H7 (cell line): ENCODE measurements at places on chromosomes 11 and 22. TPM values are rescaled to one million over a fixed set of nuclear protein-coding genes. Genes with fewer than 3 reads are reported as not detected.

Gene ZP1
- total RNA-seq: not detected in 2 replicates

Gene CD81
- 157 and 165 TPM in 2 replicates for total RNA-seq

Gene NRGN
- 0.80 and 0.85 TPM in 2 replicates for total RNA-seq

Gene MPZL3
- 0.42 and 0.63 TPM in 2 replicates for total RNA-seq

Gene SMC1B
- total RNA-seq: 0.07 TPM in 1 of 2 replicates, not detected in the other

Gene ROBO4
- total RNA-seq: not detected in 2 replicates

Gene TRIM51G
- not detected in 2 replicates for total RNA-seq

Gene MCAM
- total RNA-seq: 45.5 and 59.3 TPM in 2 replicates

Gene SC5D
- 108 and 151 TPM in 2 replicates for total RNA-seq

- no peak for DNase-seq
Observed at GRCh38 chr22:21975854-21976345, 6.7 kb downstream of the TOP3B start.

DNA sequence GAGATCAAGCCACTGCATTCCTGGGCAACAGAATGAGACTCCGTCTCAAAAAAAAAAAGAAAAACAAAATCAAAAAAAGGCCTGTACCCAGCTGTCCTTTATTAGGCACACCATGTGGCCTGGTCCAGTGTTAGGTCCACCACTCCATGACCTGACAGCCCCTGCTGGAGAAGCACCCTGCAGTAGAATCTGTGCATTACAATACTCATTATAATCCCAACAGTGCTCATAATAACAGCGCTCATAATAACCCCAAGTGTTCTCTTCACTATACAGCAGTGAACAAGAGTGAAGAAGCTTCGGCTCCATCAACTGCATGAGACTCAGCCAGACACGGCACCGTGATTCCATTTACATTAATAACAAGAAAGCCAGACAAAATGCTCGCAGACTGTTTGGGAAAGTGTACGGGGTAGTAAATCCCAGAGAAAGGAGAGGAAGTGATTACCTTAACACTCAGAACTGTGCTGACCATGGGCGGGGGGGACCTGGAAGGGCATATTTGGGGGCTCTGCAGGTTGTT is 8.9 kb upstream of the EHD1 start:
- no peak for DNase-seq

DNA sequence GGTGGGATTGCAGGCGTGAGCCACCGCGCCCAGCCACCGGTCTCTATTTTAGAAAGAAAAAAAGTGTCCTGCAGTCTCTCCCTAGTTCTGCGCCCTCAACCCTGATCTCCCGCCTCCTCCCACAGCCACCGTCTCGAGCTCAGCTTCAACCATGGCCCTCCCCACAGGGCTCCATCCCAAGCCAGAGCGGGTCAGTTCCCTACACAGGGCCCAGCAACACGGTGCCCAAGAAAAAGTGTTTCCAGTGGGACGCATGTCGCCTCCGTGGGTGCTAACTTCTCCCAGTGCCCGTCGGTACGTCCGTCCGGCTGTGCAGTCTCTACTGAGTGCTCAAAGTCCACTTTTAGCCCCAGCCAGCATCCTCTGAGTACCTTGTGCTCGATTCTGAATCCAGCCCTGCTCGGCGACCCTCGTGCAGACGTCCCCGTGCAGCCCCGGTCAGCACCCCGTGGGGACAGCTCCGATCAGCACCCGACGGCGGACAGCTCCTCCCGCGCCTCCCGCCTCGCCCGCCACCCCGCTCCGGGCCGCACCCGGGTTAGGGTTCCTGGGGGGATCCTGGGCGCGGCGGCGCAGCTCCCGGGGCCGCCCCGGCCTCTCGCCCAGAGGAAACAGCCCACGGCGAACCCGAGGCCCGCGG is 657 bp upstream of the MAPK8IP2 start:
- peak; percentile 99 for DNase-seq

DNA sequence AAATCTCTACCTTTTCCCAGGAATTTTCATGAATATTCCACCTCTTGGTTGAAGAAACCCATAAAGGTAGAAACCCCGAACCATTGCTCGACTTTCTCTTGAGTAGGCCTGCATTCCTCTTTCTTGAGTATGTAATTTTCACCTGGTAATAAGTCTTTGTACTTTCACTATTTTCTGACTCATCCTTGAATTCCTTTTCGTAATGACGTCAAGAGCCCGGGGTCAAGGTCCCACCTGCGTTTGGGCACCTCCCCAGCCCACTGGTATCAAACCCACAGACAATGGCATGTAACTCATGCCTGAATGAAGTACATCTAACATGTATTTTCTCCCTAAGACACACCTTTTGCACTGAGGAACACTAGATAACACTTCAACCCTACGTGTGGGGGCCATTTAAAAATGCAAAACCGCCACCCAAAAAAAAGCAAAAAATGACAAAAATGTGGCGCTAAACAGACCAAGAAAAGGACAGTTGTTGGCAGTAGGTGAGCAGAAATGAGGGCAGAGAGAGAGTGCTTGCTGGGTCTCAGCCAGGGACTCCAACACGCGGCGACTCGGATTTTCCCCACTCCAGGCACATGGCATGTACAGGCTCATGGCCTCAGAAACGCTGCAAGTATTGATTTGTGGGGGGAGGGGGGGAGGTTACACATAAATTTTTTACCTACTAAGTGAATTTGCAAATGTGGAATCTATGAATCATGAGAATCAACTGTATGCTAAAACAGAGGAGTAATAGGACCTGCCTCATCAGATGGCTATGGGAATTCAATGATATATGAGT is 4.1 kb upstream of the C11orf24 start:
- no peak for DNase-seq

GRCh38 chr11:6635082-6635932 is 16.1 kb upstream of the TPP1 start:
- DNase-seq: no peak

- peak; percentile 19 for DNase-seq
Observed at GRCh38 chr11:58788355-58789023, 56.0 kb downstream of the GLYATL2 start.

DNA sequence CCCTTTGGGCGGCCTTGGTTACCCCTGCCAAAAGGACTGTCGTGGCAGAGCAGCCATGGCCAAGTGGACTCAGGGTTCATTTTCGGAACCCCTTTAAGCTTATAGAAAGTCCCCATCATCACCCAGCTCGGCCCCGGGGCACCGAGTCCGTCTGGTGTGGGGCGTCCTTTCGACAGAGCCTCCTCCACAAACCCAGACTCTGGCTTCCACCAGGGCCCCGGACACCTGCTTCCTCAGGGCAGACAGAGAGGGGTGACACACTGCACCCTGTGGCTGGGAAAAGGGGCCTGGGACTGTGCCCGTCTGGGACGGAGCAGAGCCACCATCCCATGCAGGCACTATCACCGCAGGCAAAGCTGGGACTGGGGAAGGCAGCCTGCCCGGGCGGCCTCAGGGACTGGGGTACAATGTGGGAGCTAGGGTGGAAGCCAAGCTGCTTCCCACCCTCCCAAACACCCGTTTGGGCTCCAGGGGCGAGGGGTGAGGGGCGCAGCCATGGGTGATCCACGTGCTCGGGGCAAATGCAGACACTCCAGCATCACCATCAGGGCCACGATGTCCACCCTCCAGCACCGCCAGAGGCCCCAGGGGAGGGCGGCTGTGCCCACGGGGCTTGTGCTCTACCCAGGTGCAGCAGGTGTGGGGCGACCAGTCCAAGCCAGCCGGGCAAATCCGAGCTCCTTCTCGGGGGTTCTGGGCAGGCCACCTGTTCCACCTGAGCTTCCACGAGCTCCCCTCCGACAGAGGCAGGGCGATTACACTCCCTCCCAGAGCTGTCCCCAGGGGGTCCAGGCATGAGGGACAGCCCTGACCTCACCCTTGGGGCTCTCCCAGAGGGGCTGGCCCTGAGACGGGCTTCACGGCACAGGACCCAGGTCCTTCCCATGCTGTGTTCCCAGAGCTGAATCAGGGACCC is 11.7 kb upstream of the MRPL23 start:
- DNase-seq: peak; percentile 58

- DNase-seq: peak; percentile 78
Observed at GRCh38 chr11:2088746-2089535, 50.2 kb downstream of the IGF2 start.

- DNase-seq: peak; percentile 48
Observed at GRCh38 chr11:34154059-34154875, 48.8 kb downstream of the NAT10 start.

DNA sequence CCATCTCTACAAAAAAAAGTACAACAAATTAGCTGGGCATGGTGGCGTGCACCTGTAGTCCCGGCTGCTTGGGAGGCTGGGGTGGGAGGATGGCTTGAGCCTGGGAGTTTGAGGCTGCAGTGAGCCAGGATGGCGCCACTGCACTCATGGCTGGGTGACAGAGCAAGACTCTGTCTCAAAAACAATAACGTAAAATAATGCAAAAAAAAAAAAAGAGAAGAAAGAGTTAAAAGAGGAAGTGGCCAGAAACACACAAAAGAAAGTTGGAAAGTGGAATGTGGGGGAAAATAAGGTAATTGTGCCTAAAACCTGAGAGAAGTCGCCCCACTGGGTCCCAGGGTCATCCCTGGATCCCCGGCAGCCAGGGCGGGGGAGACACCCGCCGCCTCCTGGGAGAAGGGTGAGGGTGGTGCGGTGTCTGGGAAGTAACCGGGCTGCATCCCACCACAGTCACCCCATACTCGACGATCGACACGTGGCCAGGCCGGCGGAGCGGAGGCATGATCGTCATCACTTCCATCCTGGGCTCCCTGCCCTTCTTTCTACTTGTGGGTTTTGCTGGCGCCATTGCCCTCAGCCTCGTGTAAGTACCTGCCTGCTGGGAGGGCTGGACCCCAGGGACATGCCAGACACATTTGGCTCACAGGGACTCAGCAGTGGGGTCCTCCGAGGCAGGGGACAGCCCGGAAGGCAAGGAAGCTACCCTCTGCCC is 8.1 kb downstream of the UPK3A start:
- DNase-seq: no peak

GRCh38 chr11:32213223-32213622 is 122.3 kb downstream of the RCN1 start:
- no peak for DNase-seq

GRCh38 chr11:126817096-126817495 is 183.5 kb downstream of the KIRREL3 start:
- DNase-seq: no peak

GRCh38 chr11:112922606-112923005 is 38.6 kb upstream of the NCAM1 start:
- DNase-seq: peak; percentile 9

DNA sequence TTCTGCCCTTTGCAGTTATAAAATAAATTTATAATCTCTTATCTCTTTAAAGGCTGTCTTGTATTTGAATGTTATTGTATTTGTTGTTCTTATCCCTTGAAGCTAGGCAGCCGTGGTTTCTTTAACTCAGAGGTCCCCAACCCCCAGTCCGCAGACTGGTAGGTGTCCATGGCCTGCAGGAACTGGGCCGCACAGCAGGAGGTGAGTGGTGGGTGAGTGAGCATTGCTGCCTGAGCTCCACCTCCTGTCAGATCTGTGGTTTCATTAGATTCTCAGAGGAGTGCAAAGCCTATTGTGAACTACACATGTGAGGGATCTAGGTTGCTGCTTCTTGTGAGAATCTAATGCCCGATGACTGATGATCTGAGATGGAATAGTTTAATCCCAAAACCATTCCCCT is 380.0 kb upstream of the CCDC90B start:
- DNase-seq: no peak

DNA sequence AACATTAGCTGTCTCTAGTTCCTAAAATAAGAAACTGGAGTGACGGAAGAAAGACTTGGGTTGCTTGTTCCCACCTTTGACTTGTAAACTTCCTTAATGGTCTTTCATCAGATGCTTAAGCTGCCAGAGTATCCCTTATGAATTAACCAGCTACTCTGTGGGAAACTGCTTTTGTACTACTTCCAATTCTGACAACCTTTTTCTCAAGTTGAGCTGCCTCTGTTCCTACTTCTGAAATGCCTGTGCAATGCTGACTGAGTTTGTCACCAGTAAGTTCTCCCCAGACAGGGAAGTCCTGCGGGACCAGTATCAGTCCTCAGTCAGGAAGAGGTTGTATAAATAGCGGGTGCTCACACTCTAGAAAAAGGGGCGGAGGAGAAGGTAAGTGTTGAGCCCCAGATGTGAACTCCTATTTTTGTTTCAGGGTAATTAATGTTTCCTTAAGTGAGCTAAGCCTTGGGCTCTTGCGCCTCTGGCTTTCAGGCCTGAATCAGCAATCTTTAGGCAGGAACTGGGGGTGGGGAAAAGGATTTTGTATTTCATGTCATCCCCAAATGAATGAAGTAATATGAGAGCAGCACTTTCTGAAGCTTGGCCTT is 67.2 kb downstream of the CECR2 start:
- no peak for DNase-seq

- no peak for DNase-seq
Observed at GRCh38 chr22:33261699-33262098, 203.5 kb upstream of the SYN3 start.

GRCh38 chr11:10275714-10276113 is 18.3 kb downstream of the SBF2 start:
- DNase-seq: no peak
